Panc1 (cell line): ENCODE measurements at places on chromosomes 6 and 20. TPM values are rescaled to one million over a fixed set of nuclear protein-coding genes. Genes with fewer than 3 reads are reported as not detected.

The BTN1A1 gene
- 0.10 TPM for total RNA-seq

The CFAP61 gene
- 0.28 TPM for total RNA-seq

The CST2 gene
- total RNA-seq = not detected

The ADTRP gene
- not detected for total RNA-seq

The SLC12A5 gene
- 11.8 TPM for total RNA-seq

The MYB gene
- total RNA-seq = 1.3 TPM

The DUSP15 gene
- total RNA-seq = 23.6 TPM

The BPI gene
- total RNA-seq = not detected

The SPO11 gene
- total RNA-seq = not detected

The CDH4 gene
- total RNA-seq = not detected

The DEFB127 gene
- total RNA-seq = not detected

GRCh38 chr20:18224968-18225568 lies 63.3 kb upstream of the ZNF133 start:
- DNase-seq = peak; percentile 20

DNA sequence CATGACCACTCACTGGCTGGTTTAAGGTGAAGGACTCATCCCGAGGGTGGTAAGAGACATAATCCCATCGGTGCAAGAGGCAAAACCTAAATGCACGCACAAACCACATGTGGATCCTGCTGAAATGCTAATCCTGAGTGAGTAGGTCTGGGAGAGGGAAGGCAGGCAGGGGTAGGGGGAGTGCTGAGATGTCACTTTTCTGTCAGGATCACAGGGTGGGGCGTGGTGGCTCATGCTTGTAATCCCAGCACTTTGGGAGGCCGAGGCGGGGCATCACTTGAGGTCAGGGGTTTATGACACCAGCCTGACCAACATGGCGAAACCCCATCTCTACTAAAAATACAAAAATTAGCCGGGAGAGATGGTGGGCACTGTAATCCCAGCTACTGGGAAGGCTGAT lies 97.7 kb upstream of the SRSF6 start:
- no peak for DNase-seq

- no peak for DNase-seq
Observed at GRCh38 chr6:162613310-162613709, 114.3 kb downstream of the PRKN start.

GRCh38 chr6:37207903-37208456 lies 38.0 kb downstream of the PIM1 start:
- DNase-seq = peak; percentile 83

- DNase-seq = no peak
Observed at GRCh38 chr6:43231053-43231452, 1.8 kb upstream of the DNPH1 start.

GRCh38 chr6:81998432-81998831 lies 246.0 kb upstream of the TENT5A start:
- DNase-seq = no peak

- DNase-seq = no peak
Observed at GRCh38 chr20:34952671-34953070, 2.9 kb downstream of the GSS start.

- no peak for DNase-seq
Observed at GRCh38 chr20:18279242-18279641, 9.1 kb upstream of the ZNF133 start.

- DNase-seq = no peak
Observed at GRCh38 chr6:31582230-31582643, at the start of gene LTB. Gene LTB (minus strand): TSS chr6:31582424. CDS start chr6:31582417, 7 bp downstream.

- DNase-seq = no peak
Observed at GRCh38 chr20:43193443-43193842, 3.7 kb upstream of the PTPRT start.

- no peak for DNase-seq
Observed at GRCh38 chr20:34744847-34745246, 40.7 kb downstream of the TP53INP2 start.

DNA sequence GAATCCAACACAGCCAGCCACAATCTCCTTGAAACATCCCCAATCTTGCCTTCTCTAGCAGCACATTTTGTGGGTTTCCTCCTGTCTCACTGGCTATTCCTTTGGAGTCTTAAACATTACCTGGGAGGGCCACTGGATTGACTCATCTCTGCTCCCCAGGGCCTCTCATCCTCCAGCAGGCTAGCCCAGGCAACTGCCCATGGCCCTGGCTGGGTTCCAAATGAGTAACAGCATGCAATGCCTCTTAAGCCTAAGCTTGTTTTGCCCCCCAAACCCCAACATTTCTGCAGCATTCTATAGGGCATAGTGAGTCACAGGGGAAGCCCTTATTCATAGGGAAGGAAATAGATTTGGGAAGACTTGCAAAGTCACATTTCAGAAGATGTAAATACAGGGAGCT lies 204.9 kb downstream of the FOXA2 start:
- no peak for DNase-seq

DNA sequence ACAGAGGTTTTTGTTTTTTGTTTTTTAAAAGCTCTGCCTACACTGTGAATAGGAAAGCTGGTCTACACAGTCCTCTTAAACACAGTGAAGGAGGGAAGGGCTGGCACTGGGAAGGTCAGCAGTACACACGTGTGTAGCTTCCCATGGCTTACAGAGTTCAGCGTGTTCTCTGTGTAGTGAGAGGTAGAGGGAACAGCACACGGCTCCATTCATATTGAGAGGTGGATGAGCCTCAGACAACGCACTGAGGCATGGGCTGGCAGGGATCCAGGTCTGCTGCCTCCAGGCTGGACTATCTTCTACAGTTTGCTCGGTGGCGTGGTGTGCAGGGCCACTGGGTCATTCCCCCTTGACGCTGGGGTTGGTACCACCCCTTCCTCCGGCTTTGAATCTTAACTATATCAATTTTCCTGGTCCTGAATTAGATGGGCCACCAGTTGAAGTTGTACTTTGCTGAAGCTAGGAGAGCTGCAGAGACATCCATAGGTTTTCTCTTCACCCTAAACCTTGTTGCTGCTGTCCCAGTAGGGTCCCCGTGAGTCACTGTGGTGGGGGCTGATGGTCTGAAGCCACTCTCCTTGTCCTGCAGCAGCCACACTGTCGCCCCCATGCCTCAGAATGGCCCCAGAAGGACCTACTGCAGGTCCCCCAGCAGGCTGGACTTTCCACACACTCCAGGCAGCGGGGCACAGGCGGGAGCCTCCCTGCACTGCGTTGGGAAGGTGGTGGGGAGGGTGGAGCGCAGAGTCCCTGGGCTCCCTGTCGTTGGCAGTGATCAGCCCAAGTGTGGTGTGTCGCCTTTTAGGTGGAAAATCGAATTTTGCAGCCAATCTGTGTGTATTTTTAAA lies 2.0 kb downstream of the ARFGAP1 start:
- no peak for DNase-seq

- no peak for DNase-seq
Observed at GRCh38 chr20:20414640-20415220, 46.8 kb downstream of the INSM1 start.

GRCh38 chr6:49736017-49736508 lies 8.1 kb downstream of the CRISP3 start:
- no peak for DNase-seq

GRCh38 chr6:34152042-34152524 lies 6.2 kb upstream of the GRM4 start:
- DNase-seq = no peak

GRCh38 chr6:140609321-140609720 lies 1234.9 kb upstream of the CITED2 start:
- no peak for DNase-seq

GRCh38 chr20:18928626-18929025 lies 115.0 kb downstream of the SCP2D1 start:
- DNase-seq = no peak

- no peak for DNase-seq
Observed at GRCh38 chr6:113115196-113115595, 741.9 kb upstream of the MARCKS start.

- DNase-seq = no peak
Observed at GRCh38 chr20:12891643-12892042, 117.1 kb upstream of the SPTLC3 start.

GRCh38 chr20:60469829-60470228 lies 511.6 kb downstream of the CDH26 start:
- no peak for DNase-seq

GRCh38 chr20:21090721-21091120 lies 15.4 kb downstream of the LINC00237 start:
- DNase-seq = no peak

- DNase-seq = no peak
Observed at GRCh38 chr6:156114541-156114940, 658.9 kb upstream of the NOX3 start.

DNA sequence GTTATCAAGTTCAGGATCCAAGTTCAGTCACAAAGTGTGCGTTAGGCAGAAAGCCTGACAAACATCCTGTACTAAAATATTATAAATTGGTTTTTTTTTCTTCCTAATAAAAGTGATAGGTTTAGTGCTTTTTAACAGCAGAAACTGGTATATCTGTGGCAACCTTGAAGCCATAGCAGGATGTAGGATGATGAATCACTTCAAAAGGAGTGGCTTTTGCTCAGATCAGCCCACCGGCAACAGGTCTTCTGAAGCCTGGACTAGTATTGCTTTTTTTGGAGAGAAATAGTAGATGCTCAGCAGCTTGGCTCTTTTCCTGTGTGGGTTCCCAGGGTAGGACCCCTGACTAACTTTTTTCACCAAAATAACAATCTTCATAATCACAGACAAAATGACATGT lies 190.8 kb downstream of the EPM2A start:
- DNase-seq = no peak

GRCh38 chr20:36310215-36310981 lies 4.3 kb downstream of the DLGAP4 start:
- DNase-seq = no peak

DNA sequence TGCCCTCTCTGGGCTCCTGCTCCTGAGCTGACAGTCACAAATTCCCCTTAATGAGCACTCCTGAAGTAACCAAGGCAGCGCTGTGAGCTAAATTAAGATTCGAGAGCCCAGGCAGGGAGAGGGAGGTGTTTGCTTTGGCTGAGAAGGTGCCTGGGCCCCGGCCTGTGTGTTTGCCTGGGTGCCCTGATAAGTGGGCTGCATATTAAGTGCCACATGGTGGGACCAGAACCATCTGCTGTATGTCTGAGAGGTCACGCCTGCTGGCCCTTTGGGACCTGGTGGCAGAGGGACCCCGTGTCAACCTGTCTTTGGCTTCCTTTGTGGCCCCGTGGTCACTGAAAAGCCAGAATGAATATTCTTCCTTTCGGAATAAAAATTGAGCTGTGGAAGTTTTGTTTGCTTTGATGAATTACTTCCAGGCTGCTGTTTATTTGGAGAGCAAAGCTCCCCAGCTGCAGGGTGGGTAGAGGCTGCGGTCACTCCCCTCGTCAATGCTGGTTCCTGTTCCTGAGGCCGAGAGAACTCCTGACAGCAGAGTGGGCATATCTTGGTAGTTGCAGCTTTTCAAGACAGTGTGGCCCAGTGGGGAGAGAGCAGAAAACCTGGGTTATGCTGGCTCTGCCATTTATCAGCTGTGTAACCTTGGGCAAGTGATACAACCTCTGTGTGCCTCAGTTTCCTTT lies 17.5 kb upstream of the KCNK16 start:
- DNase-seq = no peak

DNA sequence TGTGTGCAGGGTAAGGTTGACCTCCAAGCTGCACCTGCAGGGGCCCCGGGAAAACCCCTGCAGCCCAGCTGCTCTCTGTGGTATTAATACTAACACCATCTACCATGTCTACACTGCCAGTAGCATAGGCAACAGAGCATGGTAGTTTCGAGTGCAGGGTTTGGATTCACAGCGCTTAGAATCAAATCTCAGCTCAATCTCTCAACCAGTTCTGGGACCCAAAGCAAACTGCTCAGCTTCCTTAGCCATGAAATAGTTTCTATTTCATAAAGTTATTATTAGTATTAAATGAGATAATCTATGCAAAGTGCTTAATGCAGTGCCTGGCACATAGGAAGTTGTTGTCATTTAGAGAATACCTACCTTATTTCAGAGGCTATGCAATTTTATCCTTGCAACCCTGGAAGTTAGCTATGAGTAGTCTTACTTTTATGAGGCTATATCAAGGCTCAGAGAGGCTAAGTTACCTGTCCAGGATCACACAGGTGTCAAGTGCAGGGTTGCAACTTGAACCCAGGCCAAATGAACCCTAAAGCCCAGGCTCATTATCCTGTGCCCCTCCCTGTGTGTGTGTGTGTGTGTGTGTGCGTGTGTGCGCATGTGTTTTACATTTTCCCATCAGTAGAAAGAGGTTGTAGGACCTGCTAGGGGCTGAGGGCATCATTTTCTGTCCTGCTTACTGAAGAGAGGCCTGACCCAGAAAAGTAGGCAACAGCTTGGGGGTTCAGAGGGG lies 27.6 kb upstream of the MRPS18A start:
- DNase-seq = no peak

DNA sequence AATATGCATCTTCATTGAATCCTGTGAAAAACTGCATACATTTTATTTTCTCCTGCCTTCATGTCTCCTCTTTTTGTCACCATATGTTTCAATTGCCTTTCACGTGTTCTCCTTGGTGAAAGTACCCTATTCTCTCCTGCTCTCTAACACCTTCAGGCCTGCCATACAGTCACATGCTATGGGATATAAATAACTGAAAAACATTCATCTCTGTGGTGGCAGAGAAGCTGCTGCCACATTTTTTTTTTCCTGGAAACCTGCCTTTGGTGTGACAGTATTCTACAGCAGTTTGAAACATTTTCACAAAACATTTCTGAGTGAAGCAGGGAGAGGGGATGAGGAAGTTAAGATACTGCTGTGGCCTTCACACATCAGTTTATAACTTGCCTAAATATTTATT lies 44.8 kb upstream of the FBXL4 start:
- no peak for DNase-seq
